Large intestine (tissue), 12 donors: ENCODE measurements at places on chromosomes 3 and 15. TPM values are rescaled to one million over a fixed set of nuclear protein-coding genes. Genes with fewer than 3 reads are reported as not detected.

Gene RAB6B
- polyA plus RNA-seq = 8.8 TPM

Gene RTF1
- polyA plus RNA-seq = 42.0 TPM

Gene CCR8
- polyA plus RNA-seq = 0.09 TPM

DNA sequence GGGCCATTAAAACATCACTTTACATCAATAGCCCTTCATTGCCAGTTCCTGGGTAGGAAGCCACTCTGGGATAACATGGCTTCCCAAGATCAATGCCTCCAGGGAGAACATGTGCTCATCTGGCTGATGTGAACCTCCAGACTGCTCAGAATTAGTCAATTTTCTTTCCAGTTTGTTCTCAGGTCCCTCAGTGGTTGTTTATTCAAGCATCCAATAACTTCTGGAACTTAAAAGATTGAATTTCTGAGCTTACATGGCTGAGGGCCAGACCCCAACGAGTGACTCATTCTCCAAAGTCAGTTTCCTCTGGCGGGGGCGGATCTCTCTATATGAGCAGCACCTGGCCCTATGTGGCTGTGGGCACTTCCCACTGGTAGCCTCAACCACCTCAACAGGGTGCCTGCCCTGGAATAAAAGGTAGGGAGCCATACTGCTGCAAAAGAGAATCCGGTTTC lies 34.0 kb downstream of the LYZL4 start:
- no peak for DNase-seq

- DNase-seq = no peak
Observed at GRCh38 chr15:63371297-63371918, 10.2 kb downstream of the CA12 start.
